ENCODE measurements at places on chromosomes 4 and X.
A peak's percentile ranks its signal among the peaks of the same experiment; 100 is the strongest.

DNA sequence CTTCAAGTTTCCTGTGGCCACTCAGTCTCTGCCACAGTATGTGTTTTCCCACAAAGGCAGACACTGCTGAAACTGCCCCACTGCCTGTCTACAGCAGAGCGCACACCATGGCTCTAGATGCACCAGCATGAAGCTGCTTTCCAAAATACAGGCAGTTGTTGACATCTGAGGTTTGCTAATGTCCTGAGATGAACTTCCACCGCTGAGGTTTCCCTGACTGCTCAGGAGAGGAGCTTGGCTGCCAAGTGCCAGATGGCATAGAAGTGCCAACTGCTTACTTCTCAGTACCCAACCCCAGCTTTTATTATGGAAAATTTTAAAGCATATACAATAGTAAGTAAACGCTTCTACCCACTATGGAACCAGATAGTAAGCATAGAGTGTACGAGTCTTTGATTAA, 61.0 kb upstream of the EXOC1L start:
- DNase-seq, result no peak

- no peak for DNase-seq
These were observed 2.2 kb downstream of the MAMLD1 start for GRCh38 chrX:150365051-150365989.

GRCh38 chrX:311156-312129, 7.2 kb downstream of the GTPBP6 start:
- DNase-seq, result no peak

- DNase-seq, result no peak
These were observed 8.0 kb downstream of the FAM241A start for GRCh38 chr4:112153211-112153791.

GRCh38 chrX:88244066-88244465, 503.0 kb upstream of the CPXCR1 start:
- no peak for DNase-seq

- DNase-seq, result no peak
These were observed 34.8 kb downstream of the YIPF6 start for GRCh38 chrX:68533656-68534055.

DNA sequence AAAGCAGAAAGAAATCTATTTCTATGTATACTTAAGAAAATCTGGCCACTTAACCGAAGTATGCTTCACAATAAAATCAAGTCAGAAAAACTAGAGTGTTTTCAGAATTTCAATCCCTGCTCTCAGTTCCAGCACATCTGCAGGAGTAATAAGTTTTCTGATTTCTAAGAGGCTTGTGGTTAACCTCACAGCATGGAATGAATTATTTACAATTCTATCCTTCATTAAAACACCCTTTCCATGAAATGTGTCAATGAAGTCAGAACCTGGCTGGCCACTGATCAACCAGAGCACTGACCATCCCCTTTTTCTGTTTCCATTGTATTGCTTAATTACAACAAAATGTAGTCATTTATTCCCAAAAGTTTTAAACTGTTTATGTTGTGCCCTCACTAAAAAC, 781.4 kb upstream of the INTU start:
- DNase-seq, result no peak

GRCh38 chr4:40373636-40374035, 38.5 kb downstream of the CHRNA9 start:
- DNase-seq, result no peak

DNA sequence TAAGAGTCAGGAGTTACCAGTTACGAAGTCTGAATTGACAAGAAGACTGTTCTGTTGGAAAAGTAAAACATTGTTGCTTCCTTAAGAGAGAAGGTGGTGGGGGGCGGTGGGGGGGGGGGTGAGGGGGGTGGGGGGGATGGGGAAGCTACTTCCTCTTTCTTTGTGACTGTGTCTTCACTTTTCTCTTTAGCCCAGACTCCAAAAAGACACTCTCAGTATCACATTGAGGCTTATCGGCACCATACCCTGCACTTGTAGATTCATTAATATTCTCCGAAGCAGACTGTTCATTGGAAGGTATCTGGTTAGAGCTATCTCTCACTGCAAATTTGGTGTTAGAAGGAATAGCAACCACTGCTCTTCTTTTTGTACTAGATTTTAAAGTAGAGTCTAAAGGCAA, 94.5 kb upstream of the IL13RA1 start:
- no peak for DNase-seq

GRCh38 chrX:49840679-49841078, 11.6 kb downstream of the PAGE4 start:
- DNase-seq, result peak; percentile 46

- no peak for DNase-seq
These were observed 310.6 kb downstream of the PABPC4L start for GRCh38 chr4:133891011-133891410.

DNA sequence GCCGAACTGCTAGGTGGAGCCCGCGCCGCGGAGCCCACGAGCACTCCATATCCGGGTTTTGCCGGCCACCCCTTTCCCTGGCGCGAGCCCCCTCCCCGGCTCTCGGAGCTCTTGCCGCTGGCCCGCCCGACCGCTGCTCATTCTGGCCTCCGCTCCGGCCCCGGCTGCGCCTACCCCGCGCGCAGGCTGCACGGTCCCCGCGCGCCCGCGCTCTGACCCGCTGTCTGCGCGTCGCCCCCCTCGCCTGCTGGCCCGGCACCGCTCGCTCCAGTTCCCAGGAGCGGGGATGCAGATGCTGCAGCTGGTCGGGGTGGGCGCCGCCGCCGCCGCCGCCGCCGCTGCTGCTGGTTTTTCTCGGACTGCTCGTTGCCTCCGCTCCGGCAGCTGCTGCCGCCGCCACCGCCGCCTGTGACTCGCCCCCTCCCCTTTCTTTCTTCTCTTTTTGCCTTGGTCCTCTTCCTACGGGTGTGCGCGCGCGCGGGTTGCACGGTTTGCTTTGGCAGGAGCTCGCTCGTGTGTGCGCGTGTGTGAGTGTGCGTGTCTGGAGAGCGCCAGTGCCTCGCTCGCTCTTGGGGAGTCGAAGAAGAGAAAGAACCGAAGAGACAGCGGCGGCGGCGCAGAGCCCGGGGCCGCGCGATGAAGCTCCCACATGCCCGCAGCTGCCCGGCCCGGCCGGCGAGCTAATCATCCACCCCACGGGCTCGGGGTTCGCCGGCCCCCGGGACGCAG, at the start of gene ADGRL3:
Gene ADGRL3, plus strand, starts transcription at position 140 of the 729 bp plus-strand sequence.
- DNase-seq, result no peak

DNA sequence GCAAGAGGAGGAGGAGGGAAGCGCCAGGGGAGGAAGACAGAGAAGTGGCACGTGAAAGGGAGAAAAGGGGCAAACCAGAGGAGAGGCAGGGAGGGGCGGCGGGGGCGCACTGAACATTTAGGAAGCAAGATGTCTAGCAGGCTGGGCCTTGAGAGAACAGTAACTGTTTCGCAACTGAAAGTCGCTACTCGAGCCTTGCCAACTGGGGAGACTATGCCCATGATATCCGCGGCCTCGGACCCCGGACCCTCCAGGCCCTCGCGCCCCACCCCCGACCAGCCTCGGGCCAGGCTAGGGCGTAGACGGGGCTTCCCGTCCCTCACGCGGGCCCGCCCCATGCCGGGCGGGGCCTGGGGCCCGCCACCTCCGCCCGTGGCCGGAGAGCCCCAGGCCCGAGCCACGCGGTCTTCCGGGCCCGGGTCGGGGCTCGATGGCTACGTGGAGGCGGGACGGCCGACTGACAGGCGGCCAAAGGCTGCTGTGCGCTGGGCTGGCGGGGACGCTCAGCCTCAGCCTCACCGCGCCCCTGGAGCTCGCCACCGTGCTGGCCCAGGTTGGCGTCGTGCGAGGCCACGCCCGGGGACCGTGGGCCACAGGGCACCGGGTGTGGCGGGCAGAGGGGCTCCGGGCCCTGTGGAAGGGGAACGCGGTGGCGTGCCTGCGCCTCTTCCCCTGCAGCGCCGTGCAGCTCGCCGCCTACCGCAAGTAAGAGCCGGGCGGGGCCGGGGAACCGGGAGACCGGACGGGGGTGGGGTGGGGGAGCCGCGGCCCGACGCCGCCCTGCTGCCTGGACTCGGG, at the start of gene SLC25A43:
Gene SLC25A43, plus strand, starts transcription at position 363 of the 798 bp plus-strand sequence. Its CDS starts 68 bp downstream, at position 431.
- DNase-seq, result no peak

DNA sequence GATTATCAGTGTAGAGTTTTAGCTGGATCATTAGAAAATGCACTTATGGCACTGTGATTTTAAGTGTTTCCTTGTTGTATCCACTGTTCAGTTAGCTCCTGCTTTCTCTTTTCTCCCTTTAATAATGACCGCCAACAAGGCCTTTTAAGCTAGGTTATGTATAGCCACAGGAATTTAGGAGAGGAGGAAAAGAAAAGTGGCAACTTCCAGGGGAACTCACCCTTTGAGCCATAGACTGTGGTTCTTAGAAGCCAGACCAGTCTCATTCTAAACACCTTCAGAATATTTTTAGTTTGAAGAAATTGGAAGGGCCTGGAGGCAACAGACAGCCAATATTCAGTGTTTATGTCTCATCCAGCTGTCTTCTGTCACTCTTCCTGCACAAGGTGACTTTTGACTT, 6.1 kb downstream of the FGF2 start:
- no peak for DNase-seq

- no peak for DNase-seq
These were observed 96.8 kb upstream of the FAT1 start for GRCh38 chr4:186820391-186820891.

- no peak for DNase-seq
These were observed 10.9 kb upstream of the DDX3X start for GRCh38 chrX:41322821-41323603.

- no peak for DNase-seq
These were observed 66.6 kb downstream of the TBC1D9 start for GRCh38 chr4:140689623-140690022.

- DNase-seq, result no peak
These were observed 31.1 kb downstream of the PGRMC2 start for GRCh38 chr4:128256539-128256938.

DNA sequence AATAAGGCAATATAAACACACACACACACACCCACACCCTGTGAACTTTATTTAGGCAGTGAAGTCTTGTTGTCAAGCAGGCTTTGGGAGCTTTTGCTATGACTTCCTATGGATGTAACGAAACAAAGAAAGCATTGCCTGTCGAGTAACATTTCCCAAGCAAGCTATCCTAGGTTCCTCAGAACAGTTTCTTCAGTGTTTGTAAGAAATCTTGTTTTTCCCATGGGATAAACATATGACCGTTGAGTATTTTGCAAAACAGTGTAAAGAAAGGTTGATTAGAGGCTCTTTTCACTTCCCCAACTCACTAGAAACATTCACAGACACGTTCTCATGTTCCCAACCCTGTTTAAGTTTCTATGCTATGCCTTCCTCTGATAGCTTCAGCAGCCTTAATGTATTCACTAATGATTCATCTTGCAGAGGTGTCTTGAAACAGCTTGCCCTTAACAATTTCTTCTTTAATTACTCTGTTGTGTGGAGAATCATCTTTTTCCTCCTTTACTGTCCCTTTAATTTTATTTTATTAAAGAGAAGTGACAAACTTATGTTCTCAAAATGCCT, 1947.1 kb upstream of the TENM3 start:
- no peak for DNase-seq

DNA sequence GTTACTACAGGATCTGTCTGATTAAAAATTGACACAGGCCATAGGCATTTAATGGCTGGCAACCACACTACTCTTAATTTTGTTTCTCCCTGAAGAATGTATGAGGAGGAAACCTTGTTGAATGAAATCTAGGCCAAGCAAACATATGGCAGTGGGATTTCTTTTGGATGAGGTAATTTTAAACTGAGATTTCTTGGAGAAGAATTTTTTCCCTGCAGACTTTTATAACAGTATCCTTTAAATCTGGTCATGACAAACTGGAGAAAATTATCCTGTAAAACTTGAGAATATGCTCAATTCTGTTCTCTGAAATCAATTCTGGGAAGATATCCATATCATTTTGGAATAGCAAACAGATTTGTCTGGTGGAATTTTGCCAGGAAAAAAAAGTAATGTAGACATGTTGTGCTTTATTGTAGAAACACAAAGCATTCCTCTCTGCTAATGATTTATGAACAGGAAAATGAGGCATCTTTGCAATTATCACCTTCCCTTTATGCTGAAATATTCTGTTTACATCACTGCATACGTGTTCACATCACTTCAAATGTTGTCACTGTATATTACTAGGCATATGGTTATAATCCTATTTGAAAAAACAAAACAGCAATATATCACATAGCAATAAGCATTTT, 108.3 kb upstream of the ARSJ start:
- DNase-seq, result no peak

GRCh38 chr4:37864786-37865185, 26.1 kb upstream of the TBC1D1 start:
- DNase-seq, result no peak

GRCh38 chr4:98685225-98686042, 27.0 kb upstream of the TSPAN5 start:
- DNase-seq, result no peak

- DNase-seq, result no peak
These were observed 8.0 kb downstream of the SLC9B1 start for GRCh38 chr4:103011378-103012025.

GRCh38 chrX:131054906-131055305, 3.2 kb upstream of the ARHGAP36 start:
- DNase-seq, result no peak

DNA sequence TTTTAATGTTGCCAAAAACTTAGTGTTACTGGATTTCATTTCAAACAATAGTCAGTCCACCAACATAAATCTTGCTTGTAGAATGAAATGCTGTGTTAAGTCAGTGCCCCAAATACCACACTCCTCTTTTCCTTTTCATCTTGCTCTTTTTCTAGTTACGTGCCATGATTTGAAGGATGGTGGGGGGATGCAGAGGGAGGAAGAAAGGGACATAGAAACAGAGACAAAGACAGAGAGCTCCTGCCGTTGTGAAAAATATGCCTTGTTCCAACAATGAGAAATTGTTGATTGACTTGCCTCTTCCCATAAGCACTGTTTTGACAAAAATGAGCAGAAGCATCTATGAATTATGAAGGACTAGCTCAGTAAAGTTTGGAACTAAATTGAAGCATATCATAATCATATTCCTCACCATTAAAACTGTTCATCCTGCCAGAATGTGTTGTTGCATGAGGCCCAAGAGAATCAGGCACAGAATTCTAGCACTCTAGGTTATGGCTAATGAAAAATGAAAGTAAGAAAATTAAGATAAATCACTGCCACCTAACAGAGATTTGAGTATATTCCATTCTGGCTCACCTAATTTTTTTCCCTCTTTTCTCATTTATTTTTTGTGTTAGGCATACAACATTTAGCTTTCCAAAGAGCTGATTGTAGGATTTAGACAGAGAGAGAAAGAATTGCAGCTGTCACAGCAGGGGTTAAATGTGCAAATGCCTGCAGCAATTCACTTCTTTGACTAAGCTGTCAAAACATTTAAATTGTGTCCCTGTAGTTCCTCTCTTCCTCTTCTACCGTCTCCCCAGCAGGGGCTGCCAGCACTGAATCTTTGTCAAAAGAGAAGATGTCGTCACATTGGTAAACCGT, 111.6 kb upstream of the PTPN13 start:
- DNase-seq, result no peak

DNA sequence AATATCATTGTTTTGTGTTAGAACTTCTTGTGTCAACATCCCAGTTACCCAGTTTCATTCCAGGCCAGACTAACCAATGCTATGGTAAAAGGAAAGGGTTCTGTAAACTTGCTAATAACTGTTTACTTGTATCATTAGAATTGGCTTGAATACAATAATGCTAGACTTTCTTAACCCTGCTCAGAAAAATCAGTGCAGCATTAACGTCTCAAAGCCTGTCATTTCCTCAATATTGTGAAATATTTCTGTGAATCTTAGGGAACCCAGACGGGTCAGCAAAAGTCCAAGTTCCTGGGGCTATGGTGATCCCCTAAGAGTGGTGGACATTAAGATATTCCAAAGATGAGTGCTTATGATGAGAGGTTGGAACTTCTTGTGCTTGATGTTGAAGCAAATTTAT, 541.2 kb upstream of the MAGEB18 start:
- DNase-seq, result no peak

- no peak for DNase-seq
These were observed 58.2 kb downstream of the CD38 start for GRCh38 chr4:15836362-15836761.

Data from NCI-H1436 treated with DMSO at 0.1 percent for 48 hours (cell line).